Activated CD8-positive, alpha-beta memory T cell treated with anti-CD3 and anti-CD28 coated beads for 48 hours (primary cell): ENCODE measurements at places on chromosomes 7 and 10.

DNA sequence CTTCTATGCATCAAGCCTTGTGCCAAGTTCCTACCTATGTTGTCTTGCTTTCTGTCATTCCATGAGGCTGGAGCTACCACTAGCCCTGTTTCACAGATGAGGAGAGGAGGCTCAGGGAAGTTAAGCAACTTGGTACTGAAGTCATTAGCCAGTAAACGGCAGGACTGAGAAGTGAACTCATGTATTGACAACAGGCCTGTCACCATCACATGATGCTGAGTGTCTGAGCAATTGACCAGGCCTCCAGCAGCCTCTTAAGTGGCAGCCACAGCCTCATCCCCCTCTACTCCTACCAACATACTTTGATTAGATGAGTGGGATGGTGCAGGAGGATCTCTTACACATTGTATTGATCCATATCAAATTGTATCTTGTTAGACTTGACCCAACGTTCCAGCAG lies 317.6 kb downstream of the GRID1 start:
- DNase-seq = no peak

- DNase-seq = no peak
Measured at GRCh38 chr10:95650232-95650631, 6.3 kb downstream of the ALDH18A1 start.

- no peak for DNase-seq
Measured at GRCh38 chr7:40541336-40541735, 406.5 kb downstream of the SUGCT start.

GRCh38 chr10:116708391-116708821 lies 34.0 kb downstream of the HSPA12A start:
- DNase-seq = no peak

- no peak for DNase-seq
Measured at GRCh38 chr7:88919478-88920131, 124.1 kb upstream of the TEX47 start.

- no peak for DNase-seq
Measured at GRCh38 chr7:73448609-73449008, 15.0 kb downstream of the FZD9 start.

GRCh38 chr10:44651834-44652233 lies 259.3 kb upstream of the TMEM72 start:
- DNase-seq = no peak

GRCh38 chr7:116829041-116829440 lies 33.3 kb upstream of the CAPZA2 start:
- no peak for DNase-seq

DNA sequence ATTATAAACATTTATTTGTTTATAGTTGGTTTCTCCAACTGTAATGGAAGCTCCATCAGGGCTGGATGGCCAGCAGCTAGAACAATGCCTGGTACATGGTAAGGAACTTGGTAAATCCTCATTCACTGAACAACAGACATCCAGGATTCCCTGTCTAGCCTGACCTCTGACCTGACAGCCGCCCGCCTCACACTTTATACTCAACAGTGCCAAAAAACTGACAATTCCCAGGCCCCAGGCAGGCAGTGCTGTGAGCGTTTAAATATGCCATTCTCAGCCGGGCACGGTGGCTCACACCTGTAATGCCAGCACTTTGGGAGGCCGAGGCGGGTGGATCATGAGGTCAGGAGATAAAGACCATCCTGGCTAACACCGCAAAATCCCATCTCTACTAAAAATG lies 55.9 kb downstream of the RSU1 start:
- DNase-seq = no peak

- DNase-seq = no peak
Measured at GRCh38 chr7:113891828-113892227, 27.0 kb downstream of the PPP1R3A start.

GRCh38 chr10:7036951-7037350 lies 373.9 kb downstream of the SFMBT2 start:
- no peak for DNase-seq

- no peak for DNase-seq
Measured at GRCh38 chr10:114349522-114350215, 54.6 kb downstream of the AFAP1L2 start.

GRCh38 chr10:123027861-123028260 lies 19.1 kb downstream of the ACADSB start:
- DNase-seq = no peak

- no peak for DNase-seq
Measured at GRCh38 chr7:91692800-91693199, 187.7 kb downstream of the MTERF1 start.

DNA sequence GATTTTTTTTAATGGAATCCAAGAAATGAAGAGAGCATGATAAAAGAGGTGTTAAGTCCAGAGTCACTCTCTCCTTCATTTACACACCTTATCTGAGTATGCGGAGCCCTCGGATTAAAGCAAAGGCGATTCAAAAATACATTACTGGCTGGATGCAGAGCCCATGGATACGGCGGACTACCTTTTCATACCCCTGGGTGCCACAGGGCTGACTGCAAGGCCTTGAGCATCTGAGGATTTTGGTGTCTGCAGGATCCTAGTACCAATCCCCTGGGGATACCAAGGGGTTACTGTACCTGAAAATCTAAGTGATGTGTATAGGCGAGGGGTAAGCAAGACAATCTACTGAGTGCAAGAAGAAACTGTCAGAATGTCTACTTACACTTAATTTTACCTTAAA lies 20.5 kb downstream of the PIP4K2A start:
- DNase-seq = no peak

- DNase-seq = no peak
Measured at GRCh38 chr7:107394276-107394675, 75.6 kb upstream of the GPR22 start.

DNA sequence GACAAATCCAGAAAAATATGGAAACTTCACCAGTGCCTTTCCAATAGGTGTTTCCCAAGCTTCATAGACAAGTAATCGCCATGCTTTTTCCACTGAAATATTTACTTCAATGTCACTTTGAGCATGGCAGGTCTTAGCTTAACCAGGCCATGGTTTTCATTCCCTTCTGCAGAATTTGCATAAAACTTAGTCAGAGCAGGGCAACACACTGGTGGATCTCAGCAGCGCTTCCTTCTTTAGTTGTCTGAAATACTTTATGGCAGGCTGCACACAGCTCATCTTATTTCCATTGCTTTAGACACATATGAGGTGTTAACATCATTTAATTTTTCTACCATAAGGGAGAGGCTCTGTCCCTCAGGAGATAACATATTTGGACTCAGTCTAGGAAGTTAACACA lies 102.9 kb upstream of the AHR start:
- DNase-seq = no peak

DNA sequence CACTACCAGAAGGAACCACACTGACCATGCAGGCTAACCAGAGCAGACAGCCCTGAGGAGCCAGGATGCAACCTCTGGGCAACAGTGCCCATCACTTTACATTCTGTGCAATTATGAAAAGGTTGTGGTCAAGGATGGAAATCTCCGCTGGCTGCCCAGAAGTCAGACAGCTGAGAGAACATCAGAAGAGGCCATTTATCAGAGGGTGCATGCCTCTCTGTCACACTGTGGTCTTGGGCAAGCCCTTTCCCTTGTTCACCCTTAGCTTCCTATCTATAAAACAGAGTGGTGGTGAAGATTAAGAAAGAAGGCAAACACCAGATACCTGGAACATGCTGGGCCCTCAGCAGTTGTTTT lies 120.7 kb upstream of the GDF10 start:
- DNase-seq = no peak

DNA sequence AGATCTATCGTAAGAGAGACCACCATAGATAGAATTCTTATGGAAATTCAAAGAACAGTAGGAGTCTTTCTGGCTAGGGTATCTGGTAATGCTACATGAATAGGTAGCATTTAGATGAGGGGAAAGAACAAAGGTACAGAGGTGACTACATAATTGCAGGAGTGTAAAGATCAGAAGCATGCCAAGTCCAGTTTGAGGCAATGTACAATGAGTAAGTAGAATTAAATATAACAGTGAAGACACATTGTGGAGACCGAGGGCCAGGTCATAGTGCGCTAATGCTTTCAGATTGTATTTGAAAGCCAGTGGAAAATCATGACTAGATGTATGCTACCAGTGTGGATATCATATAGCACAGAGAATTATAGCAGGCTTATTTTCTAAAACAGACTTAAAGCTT lies 1611.6 kb upstream of the LRRTM3 start:
- DNase-seq = no peak

GRCh38 chr7:82146491-82146890 lies 297.1 kb downstream of the CACNA2D1 start:
- no peak for DNase-seq
